Chondrocyte (in vitro differentiated cells): ENCODE measurements at places on chromosomes 5 and 9. TPM values are rescaled to one million over a fixed set of nuclear protein-coding genes. Genes with fewer than 3 reads are reported as not detected.
A peak's percentile ranks its signal among the peaks of the same experiment; 100 is the strongest.

DNA sequence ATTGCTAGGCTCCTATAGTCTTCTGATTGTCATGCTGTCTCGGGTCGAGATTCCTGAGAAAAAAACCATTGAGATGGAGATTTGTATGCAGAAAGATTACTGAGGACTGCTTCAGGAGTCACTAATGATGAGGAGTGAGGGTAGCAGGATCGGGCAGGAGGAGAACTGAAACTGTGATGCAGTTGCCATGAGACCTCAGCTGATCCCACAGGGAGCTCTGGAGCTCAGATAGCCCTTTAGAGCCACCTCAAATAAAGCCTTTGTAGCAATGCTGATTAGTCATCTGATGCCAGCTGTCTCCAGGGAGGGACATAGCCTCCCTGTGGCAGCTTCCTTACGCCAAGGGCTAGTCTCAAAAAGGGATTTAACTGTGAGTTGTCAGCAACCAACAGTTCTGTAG lies 256.9 kb downstream of the DMAC1 start:
- DNase-seq, result no peak

PALM2AKAP2 gene
- 43.7 to 52.7 TPM (median 46.3 TPM) in 3 replicates for total RNA-seq

CFAP90 gene
- total RNA-seq, result 0.27 to 0.36 TPM in 2 of 3 replicates, not detected in the other

DNA sequence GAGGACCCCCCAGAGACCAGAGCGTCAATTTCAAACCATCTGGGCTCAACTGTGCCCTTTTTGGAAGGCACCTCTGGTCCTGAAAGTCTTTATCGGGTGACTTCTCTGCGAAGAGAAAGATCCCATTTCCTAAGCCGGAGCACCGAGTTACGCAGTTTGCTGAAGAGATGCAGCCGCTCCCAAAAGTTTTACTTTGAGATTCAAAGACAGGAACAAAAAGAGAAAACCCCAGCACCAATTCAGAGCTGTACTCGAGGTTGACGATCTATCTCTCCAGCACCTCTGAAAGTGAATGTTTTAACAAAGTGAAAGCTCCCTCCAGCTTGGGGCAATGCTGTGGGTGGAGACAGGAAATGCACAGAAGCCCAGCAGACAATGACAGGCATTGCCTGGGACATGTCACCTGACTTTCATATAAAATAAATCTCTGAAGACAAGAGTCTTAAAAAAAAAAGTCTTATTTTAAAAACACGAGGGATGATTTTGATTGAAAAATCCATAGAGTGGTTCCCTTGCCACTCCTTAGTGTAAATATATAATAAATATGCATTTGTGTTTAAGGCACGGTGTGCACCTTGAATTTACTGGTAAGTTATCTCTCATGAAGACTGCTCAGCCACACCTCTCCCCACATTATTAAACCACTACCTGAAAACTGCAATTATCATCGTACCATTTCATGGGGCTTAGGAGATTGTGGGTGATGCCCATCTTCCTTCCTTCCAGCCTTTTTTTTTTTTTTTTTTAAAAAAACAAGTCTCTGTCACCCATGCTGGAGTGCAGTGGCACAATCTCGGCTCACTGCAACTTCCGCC lies 79.9 kb downstream of the FNBP1 start:
- DNase-seq, result no peak

- no peak for DNase-seq
These were observed 784.6 kb upstream of the NUDT12 start for GRCh38 chr5:104347119-104347708.

DNA sequence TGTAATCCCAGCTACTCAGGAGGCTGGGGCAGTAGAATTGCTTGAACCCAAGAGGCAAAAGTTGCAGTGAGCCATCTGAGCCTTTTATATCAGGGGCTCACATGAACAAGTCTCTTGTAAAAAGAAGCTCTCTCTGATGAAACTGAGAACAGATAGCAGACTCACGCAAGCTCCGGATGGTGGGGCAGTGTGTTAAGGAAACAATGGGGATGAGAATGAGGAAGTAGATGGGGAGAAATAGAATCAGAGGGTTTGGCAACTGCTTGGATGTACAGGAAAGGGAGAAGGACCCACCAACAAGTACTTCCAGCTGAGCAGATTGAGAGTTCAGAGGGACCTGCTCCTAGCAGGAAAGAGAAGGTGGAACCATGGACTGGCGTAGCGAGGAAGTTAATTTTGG lies 18.6 kb downstream of the TMEM252 start:
- no peak for DNase-seq

GRCh38 chr9:105670315-105670714 lies 8.1 kb downstream of the TAL2 start:
- no peak for DNase-seq

LCN2 gene
- not detected in 3 replicates for total RNA-seq

DNA sequence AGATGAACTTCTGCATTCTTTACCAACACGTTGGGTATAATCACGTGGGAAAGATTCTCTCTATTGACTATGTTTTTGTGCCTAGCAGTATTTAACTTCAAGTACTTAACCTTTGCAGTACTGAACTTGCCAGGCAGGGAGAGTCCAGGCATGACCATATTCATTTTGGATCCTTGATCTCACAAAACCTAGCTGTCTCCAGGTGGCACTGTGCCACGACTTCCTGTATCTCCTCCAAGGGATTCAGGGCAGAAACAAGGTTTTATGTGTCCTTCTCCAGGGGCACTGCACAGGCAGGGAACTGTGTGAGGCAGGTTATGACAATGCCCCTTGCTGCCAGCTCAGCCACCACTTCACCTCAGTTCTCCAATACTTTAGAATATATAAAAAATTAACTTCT lies 11.7 kb upstream of the IFNA5 start:
- DNase-seq, result no peak

BASP1 gene
- total RNA-seq, result 181 to 189 TPM (median 182 TPM) in 3 replicates

GRCh38 chr9:82593501-82593900 lies 469.4 kb downstream of the RASEF start:
- DNase-seq, result no peak

- DNase-seq, result no peak
These were observed at the start of gene MSMP for GRCh38 chr9:35754264-35754663. MSMP (minus strand) TSS chr9:35754276; CDS start chr9:35754129, 147 bp downstream.

GRCh38 chr5:66168226-66168625 lies 24.1 kb downstream of the SREK1 start:
- DNase-seq, result no peak

DNA sequence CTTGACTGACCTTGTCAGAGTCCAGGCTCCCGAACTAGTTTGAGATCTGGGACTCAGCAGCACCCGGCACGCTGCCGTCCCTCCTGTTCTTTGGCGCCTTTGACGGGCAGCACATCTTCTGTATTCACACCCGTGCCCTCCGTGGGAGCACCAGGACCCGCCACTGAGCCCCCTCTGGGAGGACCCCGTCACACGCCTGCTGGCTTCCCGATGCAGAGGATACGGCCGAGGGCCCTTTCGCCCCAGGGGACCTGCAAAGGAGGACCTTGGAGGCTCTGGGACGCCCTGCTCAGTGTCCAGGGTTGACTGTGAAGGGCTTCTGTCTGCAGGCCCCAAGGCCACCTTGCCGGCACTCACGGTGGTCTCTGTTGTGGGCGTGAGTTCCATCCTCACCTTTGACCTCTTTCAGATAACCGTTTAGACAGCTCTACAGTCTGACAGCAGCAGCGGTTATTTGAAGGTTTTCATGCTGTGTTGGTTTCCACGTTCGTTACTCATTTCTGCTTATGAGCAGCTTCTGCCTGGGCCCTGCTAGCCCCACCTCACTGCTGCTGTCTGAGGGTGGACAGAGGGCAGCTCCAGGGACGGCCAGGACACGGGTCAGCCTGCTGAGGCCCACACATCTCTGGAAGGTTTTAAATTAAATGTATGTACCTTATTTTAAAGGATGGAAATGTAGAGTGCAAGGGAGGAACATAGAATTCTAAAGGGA lies 12.6 kb upstream of the EXOC3 start:
- DNase-seq, result peak; percentile 86

RNF183 gene
- not detected in 3 replicates for total RNA-seq

GRCh38 chr5:178440181-178440580 lies 150.0 kb downstream of the COL23A1 start:
- no peak for DNase-seq

DNA sequence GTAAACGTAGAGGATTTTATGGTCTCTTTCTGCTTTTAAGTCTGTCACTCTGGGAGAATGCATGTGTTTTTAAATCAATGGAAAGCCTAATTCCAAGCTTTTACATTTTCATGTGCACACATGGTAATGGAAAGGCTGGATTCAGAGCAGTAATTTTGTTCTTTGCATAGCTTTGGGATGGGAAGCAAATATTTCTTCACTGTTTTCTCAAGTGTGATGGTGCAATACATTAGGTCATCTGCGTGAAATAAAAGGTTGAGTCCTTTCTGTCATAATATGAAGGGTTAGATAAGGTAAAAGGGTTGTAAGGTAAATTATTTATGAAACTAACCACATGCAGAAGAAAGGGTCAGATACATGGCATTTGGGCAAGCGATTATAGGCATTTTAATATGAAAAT lies 88.2 kb upstream of the NR3C1 start:
- DNase-seq, result no peak

PRKAA1 gene
- total RNA-seq, result 67.8 to 71.3 TPM (median 70.8 TPM) in 3 replicates
